Esophagus squamous epithelium (tissue), 5 donors: ENCODE measurements at places on chromosomes 6 and 20.

DNA sequence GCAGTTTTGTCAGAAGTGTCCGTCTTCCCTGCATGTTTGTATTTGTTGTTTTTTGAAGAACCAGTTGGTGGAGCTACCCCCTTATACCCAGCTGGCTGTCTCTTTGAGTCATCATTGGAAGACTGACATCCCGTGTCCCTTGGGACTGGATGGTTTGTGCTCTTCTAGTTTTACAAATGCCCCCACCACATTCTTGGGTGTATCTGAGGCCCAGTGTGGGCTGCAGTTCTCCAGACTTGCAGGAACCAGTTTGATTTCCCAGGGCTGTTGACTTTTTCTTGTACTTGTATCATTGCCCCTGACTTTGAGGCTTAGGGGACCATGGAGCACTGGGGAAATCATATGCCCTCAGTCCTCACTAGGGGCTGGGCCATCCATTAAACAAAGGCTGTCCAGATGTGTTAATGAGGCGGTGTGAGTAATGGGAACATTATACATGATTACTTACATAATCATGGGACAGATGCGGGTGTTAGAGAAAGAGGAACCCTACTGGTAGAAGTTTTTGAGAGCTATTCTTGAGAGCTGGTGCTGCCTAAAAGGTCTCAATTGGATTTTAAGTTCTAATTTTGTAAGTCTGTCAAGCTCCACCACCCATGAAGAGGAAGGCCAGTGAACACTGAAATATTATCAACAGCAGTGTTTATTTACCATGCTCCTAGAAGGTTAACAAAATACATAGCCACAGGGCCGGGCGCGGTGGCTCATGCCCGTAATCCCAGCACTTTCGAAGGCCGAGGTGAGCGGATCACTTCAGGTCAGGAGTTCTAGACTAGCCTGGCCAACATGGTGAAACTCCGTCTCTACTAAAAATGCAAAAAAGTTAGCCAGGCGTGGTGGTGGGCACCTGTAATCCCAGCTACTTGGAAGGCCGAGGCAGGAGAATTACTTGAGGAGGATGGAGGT is 8.5 kb downstream of the JARID2 start:
- DNase-seq: no peak

DNA sequence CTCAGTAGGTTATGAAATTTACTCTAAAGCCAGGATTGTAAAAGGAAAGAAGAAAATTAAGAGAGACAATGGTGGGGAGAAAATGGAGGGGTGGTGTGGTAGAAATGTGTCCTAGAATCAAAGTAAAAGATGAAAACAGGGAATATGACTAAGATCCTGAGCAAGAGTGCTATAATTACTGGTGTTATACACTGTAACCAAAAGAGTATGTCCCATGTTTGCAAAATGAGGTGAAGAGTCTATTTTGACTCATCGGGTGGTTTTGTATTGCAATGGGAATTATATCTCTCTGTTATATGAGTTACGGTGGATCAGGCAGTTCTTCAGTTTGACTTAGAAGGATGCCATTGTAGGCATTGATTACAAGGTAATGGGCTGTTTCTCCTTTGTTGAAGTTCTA is 8.5 kb downstream of the L3MBTL3 start:
- no peak for DNase-seq

- no peak for DNase-seq
These were observed 347.3 kb downstream of the THBS2 start for GRCh38 chr6:168906391-168906790.

DNA sequence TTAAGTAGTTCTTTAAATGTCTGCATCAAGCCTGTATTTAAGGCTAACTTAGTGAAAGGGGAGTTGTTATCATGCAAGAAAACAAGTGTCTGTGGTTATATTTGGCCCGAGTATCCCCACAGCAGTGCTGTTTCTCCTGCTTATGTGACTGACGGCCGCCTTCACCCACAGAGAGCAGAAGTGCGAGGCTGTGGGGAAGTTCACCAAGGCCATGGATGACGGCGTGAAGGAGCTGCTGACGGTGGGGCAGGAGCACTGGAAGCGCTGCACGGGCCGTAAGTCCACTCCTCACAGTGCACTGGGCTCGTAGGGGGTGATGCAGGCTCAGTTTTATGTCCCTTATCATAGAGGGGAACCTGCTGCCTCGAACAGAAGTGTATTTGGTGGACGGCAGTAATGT is 53.2 kb upstream of the SYNJ2 start:
- no peak for DNase-seq

GRCh38 chr6:120202878-120203277 is 853.3 kb upstream of the MAN1A1 start:
- DNase-seq: no peak

DNA sequence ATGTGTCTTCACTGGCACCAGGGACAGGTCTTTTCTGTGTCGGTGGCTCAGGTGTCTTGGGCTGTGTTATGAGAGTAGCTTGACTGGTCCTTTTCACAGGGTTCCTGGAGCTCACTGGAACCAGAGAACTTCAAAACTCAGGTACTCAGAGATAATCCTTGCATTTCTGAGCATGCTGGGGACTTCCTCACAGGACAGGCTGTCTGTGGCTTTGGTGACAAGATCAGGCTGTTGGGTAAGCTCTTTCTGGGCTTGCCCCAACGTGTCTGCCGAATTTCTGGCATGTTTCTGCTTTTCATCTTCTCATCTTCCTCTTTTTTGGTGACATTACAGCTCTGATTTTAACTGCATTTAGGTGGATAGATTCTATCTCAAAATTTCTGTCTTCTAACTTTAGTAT is 270.0 kb downstream of the CDH26 start:
- no peak for DNase-seq

DNA sequence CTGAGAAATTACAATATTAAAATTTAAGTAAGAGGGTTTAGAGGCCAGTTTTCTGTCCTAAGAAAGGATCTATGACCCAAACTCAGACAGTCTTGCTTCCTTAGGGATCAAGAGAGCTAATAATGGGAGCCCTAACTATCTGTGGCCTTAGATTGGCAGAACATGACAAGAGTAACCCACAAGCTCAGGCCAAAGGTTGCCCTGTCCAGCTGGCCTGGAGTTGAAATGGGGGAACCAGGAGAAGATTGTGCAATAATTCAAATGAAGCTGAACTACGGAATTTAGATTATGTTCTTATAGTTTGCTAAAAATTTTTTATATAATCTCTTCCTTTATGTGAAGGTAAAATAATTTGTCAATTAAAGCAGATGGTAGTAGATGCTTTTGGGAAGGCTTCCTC is 26.4 kb downstream of the LAMA4 start:
- DNase-seq: no peak

DNA sequence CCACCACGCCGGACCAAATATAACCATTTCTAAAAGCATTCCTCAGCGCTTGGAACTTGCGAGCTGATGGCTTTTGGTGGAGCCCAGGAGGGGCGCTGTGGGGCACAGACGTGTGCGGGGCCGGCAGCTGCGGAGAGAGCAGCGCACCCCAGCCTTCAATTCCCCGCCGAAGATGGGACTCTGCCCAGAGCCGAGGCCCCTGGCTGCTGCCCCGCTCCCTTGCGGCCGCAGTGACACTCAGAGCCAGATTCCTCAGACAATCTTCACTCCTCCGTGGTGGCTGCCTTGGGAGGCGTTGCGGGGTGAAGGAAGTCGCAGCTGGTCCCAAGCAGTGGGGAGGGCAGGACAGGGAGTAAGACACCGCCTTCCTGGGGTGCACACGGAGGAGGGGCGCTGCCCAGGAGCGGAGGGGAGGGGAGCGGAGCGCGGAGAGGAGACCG is 87.7 kb downstream of the TMEM242 start:
- no peak for DNase-seq

GRCh38 chr20:10954137-10954840 is 280.5 kb upstream of the JAG1 start:
- no peak for DNase-seq

DNA sequence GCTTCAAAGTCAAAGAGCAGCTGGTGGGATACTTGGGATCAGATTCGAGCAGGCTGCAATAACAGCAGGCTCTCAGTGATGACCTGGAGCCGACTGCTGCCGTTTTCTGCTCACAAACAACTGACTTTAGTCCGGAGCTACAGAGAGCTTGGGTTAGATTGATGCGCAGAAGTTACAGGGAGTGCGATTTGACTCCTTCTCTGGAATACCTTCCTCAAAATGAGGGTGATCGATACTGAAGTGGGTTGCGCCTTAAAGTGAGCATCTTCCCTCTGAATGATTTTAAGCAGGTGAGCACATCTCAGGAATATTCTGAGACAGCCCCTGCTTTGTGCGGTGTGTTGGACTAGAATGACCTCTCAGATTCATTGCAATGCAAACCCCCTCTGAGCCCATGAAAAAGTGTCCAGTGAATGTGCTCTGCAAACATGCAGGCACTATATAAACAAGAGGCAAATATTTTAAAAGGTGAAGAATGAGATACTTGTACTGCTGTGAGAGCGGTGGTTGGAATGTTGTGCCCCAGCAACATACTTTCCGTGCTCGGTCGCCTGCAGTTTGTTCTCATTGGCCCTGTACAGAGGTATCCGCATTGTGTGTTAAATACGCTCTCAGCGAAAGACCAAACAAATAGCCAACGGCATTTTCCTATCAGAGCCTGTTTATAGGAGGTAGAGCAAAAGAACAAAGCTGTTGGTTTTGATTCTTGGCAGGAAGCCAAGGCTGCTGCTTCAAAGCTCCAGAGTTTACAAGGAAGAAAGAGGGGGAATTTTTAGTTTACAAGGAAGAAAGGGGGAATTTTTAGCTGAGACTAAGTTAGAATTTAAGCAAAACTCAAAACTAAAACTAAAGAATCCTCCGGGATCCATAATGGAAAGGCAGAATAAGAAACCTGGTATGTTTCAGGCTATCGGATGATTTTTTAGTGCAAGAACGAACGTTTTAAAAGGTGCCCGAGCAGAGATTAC is 67.7 kb downstream of the PHACTR2 start:
- DNase-seq: no peak

GRCh38 chr20:59634435-59635005 is 30.2 kb downstream of the PHACTR3 start:
- DNase-seq: no peak

DNA sequence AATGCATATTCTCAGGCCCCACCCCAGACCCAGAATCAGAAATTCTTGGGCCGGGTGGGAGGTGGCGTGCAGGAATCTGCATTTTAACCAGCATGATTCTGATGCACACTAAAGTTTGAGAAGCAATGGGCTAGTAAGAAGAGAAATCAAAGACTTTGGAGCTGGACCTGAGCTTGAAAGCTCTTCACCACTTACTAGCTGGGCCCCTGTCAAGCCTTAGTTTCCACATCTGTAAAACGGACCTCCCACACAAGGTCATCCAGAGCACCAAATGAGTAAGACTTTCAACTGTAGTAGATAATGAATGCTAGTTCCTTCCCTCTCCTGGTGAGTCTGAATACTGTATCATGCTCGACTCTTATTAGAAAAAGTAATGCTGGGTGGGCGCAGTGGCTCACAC is 87.0 kb downstream of the TBC1D7 start:
- DNase-seq: no peak

- no peak for DNase-seq
These were observed 161.2 kb downstream of the PTPRT start for GRCh38 chr20:43028470-43028869.

DNA sequence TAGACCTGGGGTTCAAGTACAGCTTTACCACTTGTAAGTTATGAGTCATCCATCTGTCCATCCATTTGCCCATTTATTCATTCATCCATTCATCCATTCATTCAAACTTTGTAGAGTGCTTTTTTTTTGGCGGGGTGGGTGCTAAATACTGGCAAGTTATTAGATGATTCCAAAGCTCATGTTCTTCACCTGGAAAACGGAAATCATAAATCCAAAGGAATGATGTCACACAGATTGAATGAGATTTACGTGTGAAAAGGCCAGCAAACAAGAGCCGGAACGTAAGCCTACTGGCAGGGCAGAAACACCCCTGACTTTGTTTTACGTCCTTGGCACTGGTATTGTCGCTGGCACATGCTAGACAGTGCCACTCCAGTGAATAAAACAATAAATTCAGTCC is 480.9 kb upstream of the CHD6 start:
- no peak for DNase-seq

- no peak for DNase-seq
These were observed 16.3 kb downstream of the AFDN start for GRCh38 chr6:167843023-167843422.

GRCh38 chr6:52409499-52409898 is 10.6 kb upstream of the EFHC1 start:
- no peak for DNase-seq

DNA sequence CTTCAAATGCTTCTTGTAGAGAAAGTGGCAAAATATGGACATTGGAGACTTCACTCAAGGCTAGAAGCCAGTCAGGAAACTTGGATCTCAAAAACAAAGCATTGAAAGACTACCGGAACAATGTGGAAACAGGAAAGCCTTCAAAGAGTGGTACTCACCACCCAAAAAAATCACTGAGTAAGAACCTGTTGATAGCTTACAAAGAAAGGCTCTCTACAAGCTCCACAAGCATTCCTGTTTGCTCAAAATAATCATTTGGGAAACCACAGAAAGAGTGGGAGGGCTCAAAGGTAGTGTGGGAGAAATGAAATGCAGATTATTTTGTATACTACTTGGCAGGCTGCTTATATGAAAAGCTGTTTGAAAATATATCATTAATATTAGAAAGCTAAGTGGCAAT is 9.5 kb upstream of the DST start:
- DNase-seq: no peak

DNA sequence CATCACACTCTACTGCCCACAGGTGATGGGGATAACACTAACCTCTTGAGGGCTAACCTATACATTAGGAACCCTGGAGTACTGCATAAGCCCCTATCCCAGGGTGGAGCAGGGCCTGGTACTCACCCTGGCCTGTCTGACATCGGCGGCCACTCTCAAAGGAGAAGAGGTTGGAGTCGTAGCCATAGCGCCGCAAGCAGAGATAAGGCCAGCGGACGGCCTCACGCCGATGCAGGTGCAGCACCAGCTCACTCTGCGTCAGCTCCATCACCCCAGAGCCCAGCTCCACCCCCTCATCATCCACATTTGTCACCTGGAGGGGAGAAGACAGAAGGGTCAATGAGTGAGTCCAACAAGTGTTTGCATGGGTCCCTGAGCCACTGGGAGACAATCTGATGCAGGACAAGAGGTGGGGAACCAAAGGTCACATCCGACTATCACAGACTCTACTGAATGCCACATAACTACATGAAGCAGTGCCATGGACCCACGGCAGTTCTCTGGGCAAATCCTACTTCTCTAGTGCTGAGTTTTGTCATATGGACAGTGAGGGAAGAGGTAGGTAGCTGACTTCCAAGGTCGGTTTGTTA is 4.3 kb downstream of the FRS3 start:
- no peak for DNase-seq
